ENCODE measurements at places on chromosomes 3 and 15.

DNA sequence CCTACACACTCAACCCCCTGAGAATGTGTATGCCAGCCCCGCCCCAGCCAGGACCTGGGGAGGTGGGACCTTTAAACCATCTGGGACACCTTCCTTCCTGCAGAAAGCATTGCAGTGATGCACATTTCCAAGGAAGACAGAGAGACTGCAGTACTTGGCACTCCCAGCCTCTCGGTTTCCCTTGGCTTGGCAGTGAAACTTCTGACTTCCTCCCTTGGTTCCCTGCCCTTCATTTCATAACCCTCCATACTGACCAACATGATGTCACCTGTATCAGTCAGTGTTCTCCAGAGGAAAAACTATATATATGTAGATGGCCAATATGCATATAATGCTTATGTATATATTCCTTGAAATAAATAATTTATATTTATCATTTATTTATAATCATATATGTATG, 103.2 kb downstream of the SST start:
- no peak for DNase-seq

- DNase-seq: no peak
Observed at GRCh38 chr15:59051873-59052861, 52.8 kb upstream of the CCNB2 start.

DNA sequence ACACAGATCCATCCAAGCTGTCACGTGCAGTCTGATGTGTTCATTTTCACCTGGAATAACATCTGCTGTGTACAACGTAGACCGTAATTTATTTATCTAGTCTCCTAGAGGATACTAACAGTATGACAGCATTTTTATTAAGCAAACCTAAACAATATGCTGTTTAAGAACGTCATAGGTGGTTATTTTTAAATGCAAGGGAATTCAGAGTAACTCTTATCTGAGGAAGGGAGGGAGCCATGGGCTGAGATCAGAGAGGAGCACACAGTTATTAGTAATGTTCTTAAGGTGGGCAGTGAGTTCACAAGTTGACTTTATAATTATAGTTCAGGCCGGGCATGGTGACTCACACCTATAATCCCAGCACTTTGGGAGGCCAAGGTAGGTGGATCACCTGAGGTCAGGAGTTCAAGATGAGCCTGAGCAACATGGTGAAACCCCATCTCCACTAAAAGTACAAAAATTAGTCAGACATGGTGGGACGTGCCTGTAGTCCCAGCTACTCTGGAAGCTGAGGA, 193.6 kb downstream of the UACA start:
- DNase-seq: no peak

- no peak for DNase-seq
Observed at GRCh38 chr3:148604270-148605085, 93.2 kb upstream of the AGTR1 start.

DNA sequence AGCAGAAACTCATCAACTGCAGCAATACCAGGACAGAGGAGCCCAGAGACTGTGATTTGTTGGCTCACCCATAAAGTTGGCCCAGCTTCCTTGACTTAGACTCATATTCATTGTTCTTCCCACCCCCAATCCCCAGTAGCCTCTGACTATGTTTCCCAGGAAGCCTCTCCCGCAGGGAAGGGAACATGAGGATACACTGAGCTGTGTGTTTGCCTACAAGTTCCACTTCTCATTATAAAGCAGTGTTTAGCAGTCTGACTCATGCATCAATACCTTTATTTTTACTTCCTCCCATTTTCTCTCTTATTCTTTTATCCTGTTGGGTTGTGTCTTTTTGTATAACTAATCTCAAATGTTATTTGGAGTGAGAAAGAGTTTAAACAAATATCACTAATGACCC, 111.6 kb upstream of the PHLDB2 start:
- DNase-seq: no peak

- DNase-seq: no peak
Observed at GRCh38 chr3:7687428-7688147, 814.0 kb upstream of the LMCD1 start.

- no peak for DNase-seq
Observed at GRCh38 chr3:42762046-42762724, 10.9 kb downstream of the CCDC13 start.

DNA sequence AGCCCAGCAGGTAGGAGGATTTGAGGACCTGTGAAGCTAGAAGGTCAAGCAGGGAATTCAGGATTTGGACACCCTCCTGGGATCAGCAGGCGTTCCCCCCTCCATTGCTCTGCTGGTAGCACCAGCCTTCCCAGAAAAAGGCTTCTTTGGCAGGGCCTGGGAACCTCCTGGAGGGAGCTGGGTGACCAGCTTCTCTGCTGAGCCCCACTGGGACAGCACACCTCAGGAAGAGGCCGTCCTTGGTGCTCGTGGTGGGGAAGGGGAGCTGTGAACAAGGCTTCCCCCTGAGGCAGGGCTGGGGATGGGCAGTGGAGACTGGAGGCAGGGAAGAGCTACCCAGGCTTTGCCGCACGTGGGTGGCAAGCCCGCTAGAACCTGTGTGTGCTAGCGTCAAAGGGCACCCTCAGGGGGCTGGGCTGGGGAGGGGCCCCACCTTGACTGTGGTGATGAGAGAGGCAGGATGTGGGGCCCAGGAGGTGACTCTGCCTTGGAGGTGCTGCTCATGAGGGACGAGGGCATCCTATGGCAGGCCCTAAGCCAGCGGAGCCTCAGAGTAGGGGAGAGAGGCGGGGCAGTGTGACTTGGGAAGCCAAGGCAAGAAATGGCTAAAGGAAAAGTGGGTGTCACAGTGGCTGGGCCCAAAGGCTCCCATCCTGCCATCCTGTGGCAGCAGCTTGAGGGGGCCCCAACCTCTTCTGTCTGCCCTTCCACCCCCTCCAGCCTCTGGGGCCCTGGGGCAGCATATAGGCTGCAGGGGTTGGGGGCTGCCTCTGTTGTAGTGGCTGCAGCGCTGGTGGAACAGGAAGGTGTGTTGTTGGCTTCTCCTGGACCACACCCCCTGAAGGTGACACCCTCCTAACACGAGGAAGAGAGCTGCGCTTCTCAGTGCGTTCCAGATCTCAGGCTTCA, 20.7 kb downstream of the KLF13 start:
- peak; percentile 92 for DNase-seq

GRCh38 chr3:117788061-117788460, 1078.5 kb downstream of the TUSC7 start:
- no peak for DNase-seq

GRCh38 chr3:73729969-73730440, 105.3 kb upstream of the PDZRN3 start:
- DNase-seq: no peak

GRCh38 chr15:71549091-71549490, 261.3 kb upstream of the NR2E3 start:
- DNase-seq: no peak

- DNase-seq: no peak
Observed at GRCh38 chr15:87781959-87782625, 474.4 kb downstream of the NTRK3 start.

DNA sequence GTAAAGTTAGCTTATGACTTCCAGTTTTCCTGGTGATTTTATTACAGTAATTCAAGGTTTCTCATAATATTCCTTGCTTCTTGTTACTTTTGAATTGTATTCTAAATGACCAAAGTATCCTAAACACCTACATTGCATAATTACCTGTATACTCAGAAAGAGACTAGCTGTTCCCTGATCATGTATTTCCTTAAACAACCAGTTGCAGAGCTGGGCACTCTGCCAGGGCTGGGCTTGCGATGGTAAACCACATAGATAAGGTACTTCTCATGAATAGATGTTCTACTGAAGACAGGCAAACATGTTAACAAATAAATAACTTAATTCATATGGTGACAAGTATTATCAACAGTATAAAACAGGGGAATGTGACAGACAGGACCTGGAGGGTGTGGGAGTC, 142.3 kb upstream of the WNT5A start:
- DNase-seq: no peak

GRCh38 chr3:196097373-196098154, 15.7 kb upstream of the TFRC start:
- no peak for DNase-seq

DNA sequence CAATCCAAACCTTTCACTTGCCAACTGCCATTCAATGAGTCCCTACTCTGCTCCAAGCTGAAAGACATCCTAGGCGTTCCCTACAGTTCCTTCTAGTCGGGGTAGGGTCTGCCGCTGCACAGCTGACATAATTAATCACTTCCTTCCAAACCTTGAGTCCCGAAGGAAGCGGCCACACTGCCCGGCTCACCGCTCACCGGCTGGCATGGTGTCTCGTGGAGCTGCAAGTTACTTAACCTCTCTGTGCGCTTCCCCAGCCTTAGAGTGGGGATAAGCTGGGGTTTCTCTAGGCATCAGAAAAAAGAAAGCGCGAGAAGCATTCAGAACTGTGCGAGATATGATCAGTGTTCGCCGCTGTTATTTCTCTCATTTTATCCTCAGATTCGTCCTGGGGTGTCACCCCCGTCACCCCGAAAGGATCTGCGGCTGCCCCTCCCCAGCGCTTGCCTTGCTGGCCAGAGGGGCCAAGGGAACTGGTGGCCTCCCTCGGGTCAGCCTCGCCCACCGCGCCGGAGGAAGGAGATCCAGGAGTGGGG, 748 bp downstream of the MRPS25 start:
- peak; percentile 18 for DNase-seq

DNA sequence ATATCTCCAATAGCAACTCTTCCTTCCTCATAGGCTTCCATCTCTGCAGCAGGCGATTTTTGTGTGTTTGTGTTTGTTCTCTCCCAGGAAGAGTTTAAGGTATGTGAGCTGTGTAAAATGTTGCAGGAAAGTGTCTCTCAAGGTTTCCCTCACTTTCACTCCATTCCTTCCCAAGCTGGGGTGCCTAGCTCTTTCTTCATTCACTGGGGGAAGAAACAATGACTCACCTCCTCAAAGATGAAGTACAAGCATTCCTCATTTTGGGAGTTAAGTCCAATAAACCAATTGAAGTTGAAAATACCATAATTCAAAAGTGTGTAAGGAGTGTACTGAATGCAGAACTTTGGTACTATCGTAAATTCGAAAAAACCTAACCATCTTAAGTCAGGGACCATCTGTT, 422.7 kb upstream of the CFAP20DC start:
- DNase-seq: no peak
